Stimulated activated CD8-positive, alpha-beta memory T cell treated with anti-CD3 and anti-CD28 coated beads, Interleukin-4, amount 100 ng/mL, for 4 hours (primary cell): ENCODE measurements at places on chromosomes 2 and 18.

- no peak for DNase-seq
Observed at GRCh38 chr2:10225291-10226037, 77.2 kb upstream of the HPCAL1 start.

GRCh38 chr18:72867746-72868584, at the start of gene NETO1:
Gene NETO1 (minus strand): TSS chr18:72867987. CDS start chr18:72867291, 696 bp downstream.
- no peak for DNase-seq

DNA sequence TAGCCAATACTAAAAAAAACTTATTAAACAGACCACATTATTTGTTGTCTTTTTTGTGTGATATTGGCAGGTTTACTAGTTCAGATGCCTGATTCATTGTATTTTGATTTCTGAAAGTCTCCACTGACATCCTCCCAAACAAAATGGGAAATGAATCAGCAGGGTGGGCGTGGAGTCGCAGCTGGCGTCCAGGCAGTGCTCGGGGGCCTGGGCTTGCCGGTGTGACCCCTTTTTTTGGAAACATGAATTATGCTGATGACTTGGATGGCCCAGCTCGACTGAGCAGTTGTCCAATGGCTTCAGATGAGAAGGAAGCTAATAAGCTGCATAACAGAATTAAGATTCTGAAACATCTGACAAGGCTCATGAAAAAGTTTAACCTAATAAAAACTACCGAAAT, 1.7 kb upstream of the KCNG2 start:
- no peak for DNase-seq

- DNase-seq, result no peak
Observed at GRCh38 chr2:71675296-71675695, 221.9 kb downstream of the DYSF start.

DNA sequence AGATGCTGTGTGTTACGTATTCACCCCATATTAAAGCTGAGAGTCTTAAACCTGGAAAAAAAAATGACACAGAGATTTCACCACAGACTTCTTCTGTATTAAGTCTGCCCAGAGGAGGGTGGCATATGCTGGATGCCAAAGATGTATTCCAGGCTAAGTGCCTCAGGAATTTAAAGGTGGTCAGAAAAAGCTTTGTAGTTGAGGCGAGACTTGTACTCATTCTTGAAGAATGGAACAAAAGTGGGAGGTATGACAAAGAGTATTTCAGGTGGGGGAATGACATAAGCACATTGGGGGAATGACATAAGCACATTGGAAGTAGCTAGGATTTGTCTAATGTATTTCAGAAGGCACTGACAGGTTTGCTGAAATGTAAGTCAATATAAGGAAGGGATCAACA, 98.6 kb downstream of the BABAM2 start:
- DNase-seq, result no peak

DNA sequence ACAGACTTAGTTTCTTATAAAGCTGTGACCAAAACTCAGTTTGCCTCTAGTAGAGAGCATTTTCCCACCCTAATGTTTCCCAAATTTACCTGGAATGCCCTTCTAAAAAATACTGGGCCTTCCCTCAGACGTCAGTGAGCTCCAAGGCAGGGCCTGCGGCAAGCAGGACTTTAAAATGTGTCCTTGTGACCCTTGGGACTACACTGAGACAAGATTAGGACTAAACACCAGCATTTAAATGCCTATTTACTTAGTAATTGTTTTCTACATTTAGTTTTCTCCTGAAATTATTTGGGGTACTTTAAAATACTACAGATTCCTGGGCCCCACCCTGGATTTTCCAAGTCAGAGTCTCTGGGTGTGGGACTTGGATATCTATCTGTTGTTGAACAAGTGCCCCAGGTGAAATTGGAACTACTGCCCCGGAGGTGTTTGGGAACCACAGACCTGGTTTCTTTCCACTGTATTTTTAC, 14.3 kb downstream of the GATA6 start:
- DNase-seq, result no peak

GRCh38 chr2:217325251-217325650, 465.4 kb upstream of the TNP1 start:
- DNase-seq, result no peak

GRCh38 chr2:105640246-105640645, 104.5 kb upstream of the NCK2 start:
- no peak for DNase-seq

- no peak for DNase-seq
Observed at GRCh38 chr2:26970928-26971627, 641 bp downstream of the MAPRE3 start.

- no peak for DNase-seq
Observed at GRCh38 chr2:36587101-36587500, 10.9 kb downstream of the FEZ2 start.

GRCh38 chr2:221563270-221563985, 8.7 kb downstream of the EPHA4 start:
- DNase-seq, result no peak

GRCh38 chr2:96409820-96410164, 74.2 kb downstream of the NCAPH start:
- no peak for DNase-seq

DNA sequence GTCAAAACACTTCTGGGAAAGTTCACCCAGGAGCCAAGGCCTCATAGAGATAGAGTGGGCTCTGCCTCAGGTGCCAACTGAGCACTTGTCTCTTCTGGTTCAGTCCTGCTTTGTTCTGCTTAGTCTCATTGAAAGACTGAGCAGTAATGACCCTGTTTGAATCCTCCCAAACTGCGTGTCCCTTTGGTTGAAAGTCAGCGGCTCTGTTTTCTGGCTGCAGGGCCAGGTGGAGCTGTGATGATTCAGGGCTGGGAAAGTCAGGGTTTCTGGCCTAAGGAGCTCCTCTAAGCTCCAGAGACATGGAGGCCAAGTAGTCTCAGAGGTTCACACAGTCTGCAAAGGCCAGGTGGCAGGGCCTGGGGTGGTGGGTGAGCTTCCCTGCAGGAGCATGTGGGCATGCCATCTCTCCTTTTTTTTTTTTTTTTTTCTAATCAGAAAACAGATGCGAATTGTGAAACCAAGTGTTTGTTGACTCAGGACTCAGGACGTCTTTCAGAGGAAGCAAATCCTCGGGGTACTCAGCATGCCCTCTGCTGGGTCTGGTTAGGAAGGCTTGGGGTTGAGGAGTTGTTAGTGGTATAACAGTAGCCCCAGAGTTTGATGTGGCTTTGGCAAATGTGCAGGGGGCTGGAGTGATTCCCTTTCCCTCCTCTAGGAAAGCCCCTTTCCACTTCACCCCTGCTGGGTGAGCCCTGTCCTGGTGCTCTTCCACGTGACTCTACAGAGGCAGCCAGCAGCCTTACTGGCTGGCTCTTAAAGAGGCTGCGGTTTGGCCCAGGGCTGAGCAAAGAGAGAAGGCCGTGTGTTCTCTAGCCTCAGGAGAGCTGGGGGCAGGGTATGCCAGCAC, 38.3 kb downstream of the TMEM17 start:
- no peak for DNase-seq

DNA sequence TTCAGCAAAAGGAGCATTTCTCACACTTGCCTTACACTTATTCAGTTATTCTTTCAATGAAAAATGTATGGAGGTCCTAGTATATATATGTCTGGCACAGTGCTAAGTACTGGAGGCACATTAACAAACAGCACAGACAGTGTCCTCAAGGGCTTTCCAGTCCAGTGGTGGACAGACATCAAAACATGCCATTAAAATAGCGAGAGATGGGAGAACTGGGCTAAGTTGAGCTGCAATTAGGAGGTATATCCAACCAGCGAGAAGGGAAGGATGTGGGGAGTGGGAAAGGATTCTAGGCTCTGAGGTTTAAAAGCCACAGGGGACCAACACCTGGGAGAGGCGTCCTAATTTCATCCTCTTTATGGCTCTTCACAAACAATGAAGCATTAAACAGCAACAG, 127.5 kb upstream of the TTC39C start:
- no peak for DNase-seq

DNA sequence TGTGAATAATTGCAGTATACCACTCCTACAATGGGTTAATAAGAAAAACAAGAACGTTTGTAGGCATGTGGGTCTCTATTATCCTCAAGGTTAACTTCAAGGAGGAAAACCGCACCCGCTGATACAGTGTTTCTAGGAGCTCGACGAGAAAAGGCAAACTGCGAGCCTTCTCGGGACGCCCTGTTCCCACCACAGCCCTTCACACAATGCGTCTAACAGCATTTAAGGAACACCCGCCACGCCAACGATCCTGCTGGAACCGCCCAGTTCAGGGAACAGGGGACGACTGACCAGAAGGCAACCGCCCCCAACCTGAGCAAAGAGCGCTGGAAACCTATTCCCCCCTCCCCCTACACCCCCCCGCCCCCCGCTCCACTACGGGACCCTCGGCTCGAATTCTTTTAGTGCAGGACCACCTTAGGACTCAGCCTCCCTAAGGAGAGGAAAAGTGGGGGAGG, 710 bp upstream of the TMSB10 start:
- no peak for DNase-seq

- no peak for DNase-seq
Observed at GRCh38 chr2:150675807-150676206, 188.3 kb upstream of the RND3 start.

- DNase-seq, result no peak
Observed at GRCh38 chr2:54830546-54830945, 107.1 kb downstream of the EML6 start.

DNA sequence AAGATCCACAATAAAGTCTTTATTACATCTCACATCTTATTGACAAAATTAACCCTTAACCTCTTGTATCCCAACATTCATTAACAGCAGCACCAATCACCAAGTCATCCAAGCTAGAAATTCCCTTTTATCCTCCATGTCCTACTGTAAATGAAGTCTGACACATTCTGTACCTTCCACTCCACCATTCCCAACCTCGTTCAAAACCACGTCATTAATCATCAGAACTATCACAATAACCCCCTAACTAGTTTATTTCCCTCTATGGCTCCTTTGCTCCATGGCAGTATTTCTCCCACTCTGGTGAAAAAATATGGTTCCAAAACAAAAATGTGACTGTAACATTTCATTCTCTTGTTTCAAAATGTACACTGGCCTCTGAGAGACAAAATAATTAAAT, 1626.2 kb downstream of the LRP1B start:
- DNase-seq, result no peak

- no peak for DNase-seq
Observed at GRCh38 chr2:209872675-209873074, 101.0 kb downstream of the UNC80 start.

DNA sequence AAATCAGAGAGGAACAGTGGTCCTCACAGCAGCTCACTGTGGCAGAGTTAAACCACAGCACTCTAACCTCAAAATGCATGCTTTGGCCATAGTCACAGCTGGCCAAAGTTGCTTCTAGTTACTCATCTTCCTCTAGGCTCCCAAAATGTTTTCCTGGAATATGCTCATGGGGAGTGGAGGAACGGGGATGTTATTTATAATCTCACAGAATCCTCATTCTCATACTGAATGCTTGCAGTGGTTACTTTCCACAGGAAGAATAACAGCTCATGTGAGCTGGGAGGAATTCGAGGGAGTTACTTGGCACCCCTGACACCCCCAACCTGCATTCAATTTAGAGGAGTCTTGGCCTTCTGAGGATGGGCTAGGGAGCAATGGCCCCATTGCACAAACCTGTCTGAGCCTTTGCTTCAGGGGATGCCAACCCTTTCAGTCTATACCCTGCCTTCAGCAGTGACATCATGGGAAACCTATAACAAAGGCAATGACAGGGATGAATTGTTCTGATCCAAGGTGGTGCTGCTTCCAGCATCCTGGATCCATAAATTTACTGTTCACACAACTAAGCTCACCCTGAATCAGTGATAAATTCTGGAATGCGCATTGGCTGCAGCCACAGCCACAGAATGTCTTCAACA, 22.4 kb upstream of the CCBE1 start:
- DNase-seq, result no peak

- DNase-seq, result no peak
Observed at GRCh38 chr2:235621736-235622135, 127.9 kb downstream of the AGAP1 start.

GRCh38 chr18:46920067-46920466, 2.7 kb downstream of the KATNAL2 start:
- DNase-seq, result no peak

DNA sequence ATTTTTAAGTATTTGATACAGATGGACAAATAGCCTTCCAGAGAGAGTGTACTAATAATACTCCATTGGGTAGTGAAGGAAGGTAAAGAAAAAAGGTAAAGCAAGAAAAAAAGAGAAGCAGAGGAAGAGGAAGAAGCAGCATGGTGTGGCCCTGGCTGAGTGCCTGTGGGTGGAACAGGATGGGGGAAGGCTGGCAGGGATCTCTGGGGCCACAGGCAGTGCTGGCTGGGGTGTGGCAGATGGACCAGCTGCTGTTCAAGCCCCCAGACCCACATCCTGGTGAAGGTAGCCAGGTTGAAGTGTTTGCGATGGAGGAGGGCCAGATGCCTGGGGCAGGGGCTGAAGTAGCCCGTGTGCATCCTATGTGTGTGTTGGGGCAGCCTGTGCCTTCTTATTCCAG, 79.0 kb downstream of the DYSF start:
- DNase-seq, result no peak

- no peak for DNase-seq
Observed at GRCh38 chr2:194116861-194117260, 1540.2 kb upstream of the SLC39A10 start.

DNA sequence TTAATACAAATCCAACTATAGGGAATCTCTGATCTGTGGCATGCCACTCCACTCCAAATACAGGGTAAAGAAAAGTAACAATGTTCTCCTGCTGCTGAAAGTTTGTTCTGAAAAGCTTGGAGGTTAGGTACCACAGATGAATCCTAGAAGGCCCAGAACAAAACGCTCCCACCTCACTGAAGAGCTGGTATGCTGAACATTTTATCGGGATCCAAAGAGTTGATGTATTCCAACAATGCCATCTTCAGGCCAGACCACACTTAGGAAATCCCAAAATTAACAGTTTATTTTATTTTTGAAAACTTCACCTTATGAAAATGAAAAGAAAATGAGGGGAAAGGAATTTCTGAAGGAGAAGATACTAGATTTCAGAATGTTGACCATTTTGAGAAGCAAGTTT, 145.1 kb upstream of the CDH19 start:
- no peak for DNase-seq

DNA sequence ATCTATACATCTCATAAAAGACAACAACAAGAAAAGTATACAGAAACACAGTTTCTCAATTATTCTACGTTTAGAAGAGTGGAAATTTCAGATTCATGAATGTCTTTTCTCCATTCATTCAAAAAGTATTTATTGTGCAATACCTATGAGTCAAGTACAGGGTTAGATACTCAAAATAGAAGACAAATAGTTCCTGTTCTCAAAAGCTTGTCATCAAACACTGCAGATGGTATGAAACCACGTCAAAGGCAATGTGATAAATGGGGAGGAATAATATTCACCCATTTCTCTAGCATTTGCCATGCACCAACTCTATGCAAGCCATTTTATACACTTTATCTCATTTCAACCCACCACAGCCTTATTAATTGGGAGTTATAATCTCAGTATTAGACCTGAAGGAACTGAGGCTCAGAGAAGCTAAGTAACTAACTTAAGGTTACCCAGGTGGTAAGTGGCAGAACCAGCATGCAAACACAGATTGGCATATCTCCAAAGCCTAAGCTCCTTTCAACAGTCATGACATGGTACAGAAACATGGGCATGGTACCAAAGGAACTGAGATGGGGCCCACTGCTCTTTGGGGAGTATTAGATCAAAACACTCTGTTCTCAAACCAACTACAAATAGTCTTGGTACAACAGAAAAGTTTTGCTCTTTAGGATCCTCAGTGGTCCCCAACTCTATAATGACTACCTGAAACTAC, 67.2 kb upstream of the NPAS2 start:
- no peak for DNase-seq

- no peak for DNase-seq
Observed at GRCh38 chr18:41893432-41893831, 61.6 kb upstream of the PIK3C3 start.

- no peak for DNase-seq
Observed at GRCh38 chr2:112821142-112821541, 15.4 kb downstream of the IL1B start.
